ENCODE measurements at places on chromosomes 13 and 19.

DNA sequence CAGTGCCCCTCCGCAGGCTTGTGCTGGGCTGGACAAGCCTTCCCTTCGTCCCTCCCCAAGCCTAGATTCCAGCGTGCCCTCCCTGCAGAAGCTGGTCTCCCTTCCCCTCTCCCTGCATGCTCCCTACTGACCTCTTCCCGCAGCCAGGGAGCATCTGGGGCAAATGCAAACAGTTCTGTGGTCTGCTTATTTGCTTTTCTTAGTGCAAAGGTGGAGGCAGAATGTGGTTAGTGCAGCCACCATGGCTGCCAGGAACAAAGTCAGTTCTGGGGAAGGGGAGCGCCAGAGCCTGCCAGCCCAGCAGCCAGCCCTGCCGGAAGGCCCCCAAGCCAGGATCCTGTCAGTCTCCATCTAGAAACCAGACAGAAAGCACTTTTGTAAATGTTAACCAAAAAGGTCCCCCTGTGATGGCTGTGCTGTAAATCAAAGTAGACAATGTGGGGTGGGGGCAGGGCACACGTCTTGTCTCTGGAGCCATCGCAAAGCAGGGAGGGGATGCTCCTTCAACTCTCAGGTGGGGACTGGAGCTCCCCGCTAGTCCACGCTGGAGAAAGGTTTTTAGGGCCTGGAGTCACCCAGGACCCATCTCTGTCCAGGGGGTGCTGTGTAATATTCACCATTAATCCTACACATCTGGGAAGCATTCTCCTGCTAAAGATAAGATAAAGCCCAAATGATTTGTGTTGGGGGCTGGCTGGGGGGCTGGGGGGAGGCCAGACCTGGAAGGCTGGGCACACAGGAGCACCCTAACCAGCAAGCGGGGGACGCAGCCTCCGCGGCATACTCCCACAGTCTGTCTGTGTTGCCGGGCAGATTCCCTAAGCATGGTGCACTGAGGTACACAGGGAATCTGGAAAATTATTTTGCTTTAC lies 30.9 kb downstream of the SERP2 start:
- DNase-seq: no peak

DNA sequence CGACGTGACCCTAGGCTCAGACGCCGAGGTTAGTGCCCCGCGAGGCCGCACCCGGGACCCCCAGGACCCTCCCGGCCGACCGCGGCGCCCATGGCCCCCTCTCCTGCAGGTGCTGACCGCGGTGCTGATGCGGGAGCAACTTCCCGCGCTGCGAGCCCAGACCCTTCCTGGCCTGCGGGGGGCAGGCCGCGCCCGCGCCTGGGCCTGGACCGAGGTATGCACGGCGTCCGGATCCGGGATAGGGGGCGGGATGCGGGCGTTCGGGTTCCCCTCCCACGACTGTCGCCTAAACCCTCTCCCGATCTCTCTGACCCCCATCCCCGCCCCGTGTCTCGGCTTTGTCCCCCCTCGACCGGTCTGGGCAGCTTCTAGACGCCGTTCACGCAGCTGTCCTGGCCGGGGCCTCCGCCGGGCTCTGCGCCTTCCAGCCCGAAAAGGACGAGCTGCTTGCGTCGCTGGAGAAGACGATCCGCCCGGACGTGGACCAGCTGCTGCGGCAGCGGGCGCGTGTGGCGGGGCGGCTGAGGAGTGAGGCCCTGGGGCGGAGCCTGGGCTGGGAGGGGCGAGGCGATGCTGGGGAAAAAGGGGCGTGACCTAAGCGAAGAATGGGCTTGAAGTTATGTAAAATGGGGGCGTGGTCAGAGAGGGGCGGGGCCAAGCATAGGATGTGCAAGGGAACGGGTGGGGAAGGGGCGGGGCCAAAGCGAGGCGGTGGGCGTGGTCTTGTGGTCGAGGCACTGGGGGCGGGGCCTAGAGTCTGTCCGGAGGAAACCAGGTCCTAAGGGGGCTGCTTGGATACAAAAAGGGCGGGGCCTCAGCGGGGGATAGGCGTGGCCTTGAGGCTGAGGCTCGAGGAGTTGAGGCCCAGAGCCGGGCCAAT lies 16.0 kb upstream of the COLGALT1 start:
- DNase-seq: peak; percentile 94

- DNase-seq: no peak
Observed at GRCh38 chr13:64074971-64075474, 2659.4 kb upstream of the PCDH20 start.

DNA sequence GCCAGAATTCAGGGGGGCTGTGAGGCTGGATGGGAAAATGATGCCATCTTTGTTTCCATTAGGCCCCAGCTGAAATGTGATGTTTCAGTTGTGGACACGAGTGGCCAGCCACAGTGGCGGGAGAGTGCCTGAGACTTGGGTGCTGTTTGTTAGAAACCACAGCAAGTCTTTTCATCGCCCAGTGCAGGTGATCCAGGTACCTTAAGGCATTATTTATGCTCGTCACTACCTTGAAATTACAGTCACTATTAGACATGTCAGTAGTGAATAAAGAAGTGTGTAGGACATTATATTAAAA lies 82.5 kb upstream of the TM9SF2 start:
- no peak for DNase-seq

DNA sequence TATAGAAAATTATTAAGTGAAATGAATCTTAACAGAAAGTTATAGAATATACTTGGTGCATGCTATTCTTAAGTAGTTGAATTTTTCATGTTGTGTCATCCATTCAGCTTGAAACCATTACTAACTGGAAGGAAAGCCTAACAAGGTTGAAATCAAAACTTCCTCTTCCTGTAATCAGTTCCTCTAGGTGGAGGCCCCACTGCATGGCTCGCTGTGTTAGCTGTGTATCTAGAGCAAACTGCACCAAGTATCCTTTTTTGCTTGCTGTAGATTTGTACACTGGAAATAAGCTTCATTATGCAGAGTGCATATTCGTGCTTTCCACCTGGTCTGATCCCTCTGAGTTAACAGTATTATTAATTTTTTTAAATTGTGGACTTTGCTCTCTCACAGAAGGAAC lies 1146.1 kb downstream of the EFNB2 start:
- no peak for DNase-seq

DNA sequence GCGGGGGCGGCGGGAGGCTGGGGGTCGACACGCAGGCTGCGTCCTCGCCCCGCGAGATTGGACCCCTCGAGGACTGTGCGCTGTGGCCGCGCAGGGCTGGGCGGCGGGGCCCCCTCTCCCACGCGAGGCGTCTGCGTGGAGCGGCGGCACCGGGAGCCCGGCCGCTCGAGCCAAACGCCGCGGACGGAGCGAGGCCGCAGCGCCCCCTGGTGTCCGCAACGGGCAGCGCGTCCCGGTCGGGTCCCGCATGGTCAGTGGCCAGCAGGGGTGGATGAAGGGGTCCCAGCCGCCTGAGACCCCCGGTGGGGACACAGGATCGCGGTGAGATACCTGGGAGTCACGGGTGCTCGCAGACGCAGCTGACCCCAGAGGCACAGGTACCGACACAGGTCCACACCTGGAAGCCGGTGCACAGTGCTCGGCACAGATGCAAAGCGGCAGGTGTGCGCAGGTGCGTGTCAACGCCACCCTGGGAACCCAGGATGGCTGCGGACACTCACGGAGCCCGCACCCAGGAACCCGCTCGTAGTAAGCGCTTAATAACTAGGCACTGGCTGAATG lies 2.1 kb upstream of the CIRBP start:
- peak; percentile 67 for DNase-seq

- DNase-seq: no peak
Observed at GRCh38 chr19:42003506-42004294, 9.7 kb upstream of the ATP1A3 start.

- no peak for DNase-seq
Observed at GRCh38 chr19:49988007-49988406, 27.0 kb upstream of the SIGLEC11 start.

- no peak for DNase-seq
Observed at GRCh38 chr19:42850981-42851717, 28.4 kb downstream of the PSG1 start.

DNA sequence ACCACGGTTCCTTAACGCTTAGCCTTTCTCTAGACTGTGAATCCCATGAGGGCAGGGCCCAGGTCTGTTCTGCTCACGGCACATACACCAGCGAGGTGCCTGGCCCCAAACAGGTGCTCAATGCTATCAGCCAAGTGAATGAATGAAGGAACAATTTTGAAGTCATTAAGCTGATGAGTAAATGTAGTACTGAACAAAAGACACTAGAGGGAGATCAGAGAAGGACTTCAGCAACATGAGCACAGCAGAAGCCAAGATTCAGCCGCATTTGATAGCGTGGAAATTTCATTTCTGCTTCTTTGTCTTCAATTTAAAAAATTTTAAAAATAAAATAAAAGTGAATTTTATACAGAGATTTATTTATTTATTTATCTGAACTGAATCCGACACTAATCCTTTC lies 20.1 kb upstream of the MYO16 start:
- DNase-seq: no peak

DNA sequence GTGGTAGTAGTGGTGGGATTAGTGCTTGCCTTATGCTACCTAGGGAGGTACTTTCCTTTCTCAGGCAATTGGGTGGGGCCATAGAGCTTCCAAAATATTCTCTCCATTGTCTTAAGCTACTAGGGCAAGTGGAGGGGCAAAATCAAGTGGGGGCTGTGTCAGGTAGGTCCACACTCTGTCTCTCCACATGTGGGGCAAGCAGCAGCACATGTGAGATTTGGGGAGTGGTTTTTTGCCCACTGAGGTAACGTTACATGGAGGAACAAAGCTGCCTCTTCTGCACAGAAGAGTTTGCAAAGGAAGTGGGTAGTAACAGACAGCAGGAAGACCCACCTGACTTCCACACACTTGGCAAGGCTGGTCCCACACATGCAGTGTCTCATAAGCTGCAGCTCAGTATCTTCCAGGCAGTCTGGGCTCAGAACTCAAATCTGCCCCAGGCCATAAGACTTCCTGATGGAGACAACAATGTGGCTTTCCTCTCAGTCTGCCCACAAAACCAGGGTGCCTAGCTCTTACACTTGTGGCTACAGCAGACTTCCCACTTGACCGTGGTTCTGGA lies 1581.5 kb upstream of the PCDH20 start:
- DNase-seq: no peak

GRCh38 chr19:48955308-48955958 lies 758 bp downstream of the BAX start:
- DNase-seq: no peak

GRCh38 chr13:24623149-24623665 lies 57.0 kb upstream of the ATP12A start:
- no peak for DNase-seq

- no peak for DNase-seq
Observed at GRCh38 chr13:31199527-31199848, 287 bp upstream of the B3GLCT start.

GRCh38 chr19:38194061-38194701 lies 29.8 kb downstream of the DPF1 start:
- DNase-seq: no peak

DNA sequence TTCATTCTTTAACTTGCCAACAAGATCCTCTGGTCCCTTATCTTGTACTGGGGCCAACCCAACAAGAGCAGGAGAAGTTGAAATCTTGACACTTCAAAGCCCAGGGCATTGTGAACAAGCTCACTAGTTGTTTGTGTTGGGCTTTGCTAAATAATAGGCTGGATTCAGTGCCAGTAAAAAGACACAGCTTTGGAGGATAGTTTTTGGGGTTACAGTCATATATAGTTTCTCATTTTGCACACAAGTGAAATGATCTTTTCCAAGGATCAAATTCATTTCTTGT lies 30.3 kb upstream of the LRCH1 start:
- no peak for DNase-seq

DNA sequence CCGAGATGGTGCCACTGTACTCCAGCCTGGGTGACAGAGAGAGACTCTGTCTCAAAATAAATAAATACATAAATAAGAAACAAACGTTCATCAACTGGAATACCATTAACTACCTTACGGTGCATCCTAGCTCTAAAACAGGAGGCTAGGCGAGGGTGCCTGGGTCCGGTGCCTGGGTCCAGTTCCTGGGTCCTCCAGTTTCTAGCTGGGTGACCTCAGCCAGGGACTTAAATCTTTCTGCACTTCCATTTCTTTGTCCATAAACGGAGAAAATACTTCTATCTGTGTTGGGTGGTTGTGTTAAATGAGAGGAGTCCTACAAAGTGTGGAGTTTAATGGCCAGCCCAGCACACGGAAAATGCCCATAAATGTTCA lies 34.0 kb downstream of the RFX2 start:
- no peak for DNase-seq

- no peak for DNase-seq
Observed at GRCh38 chr19:49773663-49774350, 7.0 kb downstream of the AP2A1 start.

GRCh38 chr19:53195265-53195903 lies 2.2 kb upstream of the ZNF665 start:
- DNase-seq: peak; percentile 53

GRCh38 chr19:49057636-49058234 lies at the start of gene CGB7:
Gene CGB7, minus strand, starts transcription at chr19:49057749. Its CDS starts 2,374 bp downstream, at chr19:49055375.
- DNase-seq: peak; percentile 24

DNA sequence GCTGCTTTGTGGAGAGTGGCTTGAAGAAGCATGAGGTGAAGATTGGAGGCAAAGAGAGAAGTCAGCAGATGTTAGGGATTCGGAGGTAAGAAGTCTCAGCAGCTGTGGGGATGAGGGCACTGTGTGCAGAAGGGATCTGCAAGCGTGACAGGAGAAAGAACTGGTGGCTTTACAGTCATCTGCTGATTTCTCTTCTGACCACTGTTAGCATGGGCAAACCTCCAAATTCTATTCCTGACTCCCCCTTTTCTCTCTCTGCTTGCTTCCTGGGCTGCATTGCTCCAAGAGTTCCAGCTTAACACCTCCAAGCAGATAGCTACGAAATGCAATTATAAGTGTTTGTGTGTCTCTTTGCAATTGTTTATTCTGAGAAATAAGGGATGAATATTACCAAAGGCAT lies 159.6 kb downstream of the GGACT start:
- DNase-seq: no peak

GRCh38 chr19:29680447-29680846 lies 15.2 kb downstream of the PLEKHF1 start:
- DNase-seq: peak; percentile 74

GRCh38 chr13:29448174-29448573 lies 147.3 kb downstream of the SLC7A1 start:
- DNase-seq: no peak

DNA sequence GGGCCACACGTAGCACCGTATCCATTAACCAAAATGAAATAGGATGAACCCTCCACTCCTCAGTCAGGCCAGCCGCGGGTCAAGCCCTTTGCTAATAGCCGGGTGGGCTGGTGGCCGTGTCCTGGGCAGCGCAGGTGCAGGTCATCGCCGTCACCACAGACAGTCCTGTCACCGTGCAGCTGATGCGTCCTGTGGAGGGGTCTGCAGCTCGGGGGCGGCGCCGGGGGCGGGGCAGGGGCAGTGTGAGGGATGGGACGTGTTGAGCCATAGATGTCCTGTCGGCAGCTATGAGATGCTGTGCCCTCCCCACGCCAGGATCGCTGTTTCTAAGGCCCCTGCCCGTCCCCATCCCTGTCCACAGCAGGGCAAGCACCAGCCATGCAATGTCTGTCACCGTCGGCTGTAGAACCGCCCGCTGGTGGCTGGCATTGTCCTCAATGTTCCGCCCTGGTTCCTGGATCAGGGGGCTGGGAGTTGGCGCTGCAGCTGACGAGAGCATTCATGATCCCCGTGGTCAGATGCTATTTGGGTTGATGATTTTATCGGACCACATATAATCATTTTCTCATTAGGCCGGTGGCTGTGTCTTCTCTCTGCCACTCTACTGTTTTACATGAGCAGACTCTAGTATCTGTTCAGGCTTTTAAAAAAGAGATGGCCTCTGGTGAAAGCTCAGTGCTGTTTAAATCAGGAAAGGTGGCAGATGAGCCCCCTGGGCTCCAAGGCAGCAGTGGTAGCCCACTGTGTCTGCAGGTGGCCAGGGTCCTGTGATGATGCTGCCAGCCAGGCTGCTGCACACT lies 126.1 kb downstream of the KDM4B start:
- DNase-seq: no peak
